Fibroblast of lung (primary cell): ENCODE measurements at places on chromosomes 4 and X.
A peak's percentile ranks its signal among the peaks of the same experiment; 100 is the strongest.

- DNase-seq: peak; percentile 59
Measured at GRCh38 chrX:17706676-17707075, 30.6 kb upstream of the SCML1 start.

GRCh38 chr4:128831531-128832242, 22.2 kb downstream of the JADE1 start:
- peak; percentile 43 for DNase-seq

DNA sequence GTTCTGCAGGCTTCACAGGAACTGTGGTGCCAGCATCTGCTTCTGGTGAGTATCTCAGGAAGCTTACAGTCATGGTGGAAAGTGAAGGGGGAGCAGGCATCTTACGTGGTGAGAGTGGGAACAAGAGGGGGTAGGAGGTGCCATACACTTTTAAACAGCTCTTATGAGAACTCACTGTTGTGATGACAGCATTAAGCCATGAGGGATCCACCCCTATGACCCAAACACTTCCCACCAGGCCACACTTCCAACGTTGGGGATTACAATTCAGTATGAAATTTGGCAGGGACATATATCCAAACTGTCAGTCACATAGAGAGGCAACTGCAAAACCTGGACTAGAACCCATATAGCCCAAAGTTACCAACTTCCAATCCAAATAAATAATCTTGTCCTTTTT, 43.1 kb upstream of the ZCCHC12 start:
- DNase-seq: peak; percentile 23

GRCh38 chrX:2159861-2160260, 340.9 kb downstream of the DHRSX start:
- no peak for DNase-seq
